Breast epithelium (tissue), 4 donors: ENCODE measurements at places on chromosomes 13 and 19. TPM values are rescaled to one million over a fixed set of nuclear protein-coding genes. Genes with fewer than 3 reads are reported as not detected.

- peak; percentile 24 for DNase-seq
Observed at GRCh38 chr13:24271601-24272451, 37.6 kb upstream of the C1QTNF9 start.

The ZNF675 gene
- 6.1 TPM for total RNA-seq

DNA sequence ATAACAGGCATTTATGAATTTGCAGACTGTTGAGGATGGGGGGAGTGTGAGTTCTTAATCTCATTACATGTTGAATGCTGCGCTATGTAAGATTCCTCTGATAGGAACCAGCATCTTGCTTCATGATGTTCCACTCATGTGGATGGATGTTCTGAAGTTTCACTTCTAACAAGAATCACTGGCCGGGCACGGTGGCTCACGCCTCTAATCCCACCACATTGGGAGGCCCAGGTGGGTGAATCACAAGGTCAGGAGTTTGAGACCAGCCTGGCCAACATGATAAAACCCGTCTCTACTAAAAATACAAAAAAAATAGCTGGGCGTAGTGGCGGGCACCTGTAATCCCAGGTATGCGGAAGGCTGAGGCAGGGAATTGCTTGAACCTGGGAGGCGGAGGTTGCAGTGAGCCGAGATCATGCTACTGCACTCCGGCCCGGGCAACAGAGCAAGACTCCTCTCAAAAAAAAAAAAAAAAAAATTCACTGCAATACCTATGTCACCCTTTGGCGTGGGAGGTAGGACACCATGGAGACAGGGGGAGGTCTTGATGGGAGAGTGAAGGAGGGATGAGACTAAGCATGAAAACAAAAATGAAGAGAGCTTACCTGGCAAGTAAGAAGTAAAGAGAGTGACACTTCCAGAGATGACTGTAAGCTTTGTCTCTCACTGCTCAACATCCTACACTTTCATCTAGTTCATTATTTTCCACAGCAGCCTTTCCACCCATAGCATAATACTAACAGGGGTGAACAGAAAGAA, 133.0 kb downstream of the DCT start:
- DNase-seq, result no peak

GRCh38 chr19:33296488-33296971, 5.8 kb downstream of the CEBPA start:
- DNase-seq, result no peak

DNA sequence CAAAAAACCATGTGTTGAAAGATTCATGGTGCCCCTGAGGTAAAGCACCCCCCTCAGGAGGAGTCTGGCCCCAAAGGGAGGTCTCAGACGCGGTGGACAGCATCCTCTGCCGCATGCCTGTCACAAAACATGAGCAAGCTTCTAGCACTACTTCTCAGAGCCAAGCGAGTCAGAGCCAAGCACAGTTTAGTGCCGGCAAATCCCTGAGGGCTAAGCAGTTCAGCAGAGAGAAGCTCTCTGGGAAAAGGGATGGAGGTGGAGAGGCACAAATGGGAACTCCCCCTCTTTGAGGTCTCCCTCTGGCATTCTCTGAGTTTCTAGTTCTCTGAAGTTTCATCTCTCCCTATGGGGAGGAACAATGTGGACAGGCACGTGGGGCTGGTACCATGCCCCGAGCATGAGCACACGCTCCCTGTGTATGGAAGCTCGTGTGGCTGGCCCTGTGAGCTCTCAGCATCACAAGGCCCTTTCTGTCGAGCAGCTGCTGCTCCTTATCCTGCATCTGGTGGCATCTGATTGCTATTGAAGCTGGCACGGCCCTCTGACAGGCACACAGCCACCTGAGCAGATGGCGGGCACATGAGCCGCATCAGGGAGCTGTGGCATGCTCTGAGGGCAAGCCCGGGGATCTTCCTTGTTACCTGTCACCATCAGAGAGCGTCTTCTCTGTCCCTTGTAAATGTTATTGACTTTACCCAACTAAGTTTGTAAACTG, 325.1 kb downstream of the SLC7A1 start:
- no peak for DNase-seq

The IL17D gene
- total RNA-seq, result 0.73 TPM
